Activated CD4-positive, alpha-beta T cell treated with anti-CD3 and anti-CD28 coated beads, Interleukin-2, amount 50 U/mL, for 4 hours (primary cell): ENCODE measurements at places on chromosomes 1 and 21.

DNA sequence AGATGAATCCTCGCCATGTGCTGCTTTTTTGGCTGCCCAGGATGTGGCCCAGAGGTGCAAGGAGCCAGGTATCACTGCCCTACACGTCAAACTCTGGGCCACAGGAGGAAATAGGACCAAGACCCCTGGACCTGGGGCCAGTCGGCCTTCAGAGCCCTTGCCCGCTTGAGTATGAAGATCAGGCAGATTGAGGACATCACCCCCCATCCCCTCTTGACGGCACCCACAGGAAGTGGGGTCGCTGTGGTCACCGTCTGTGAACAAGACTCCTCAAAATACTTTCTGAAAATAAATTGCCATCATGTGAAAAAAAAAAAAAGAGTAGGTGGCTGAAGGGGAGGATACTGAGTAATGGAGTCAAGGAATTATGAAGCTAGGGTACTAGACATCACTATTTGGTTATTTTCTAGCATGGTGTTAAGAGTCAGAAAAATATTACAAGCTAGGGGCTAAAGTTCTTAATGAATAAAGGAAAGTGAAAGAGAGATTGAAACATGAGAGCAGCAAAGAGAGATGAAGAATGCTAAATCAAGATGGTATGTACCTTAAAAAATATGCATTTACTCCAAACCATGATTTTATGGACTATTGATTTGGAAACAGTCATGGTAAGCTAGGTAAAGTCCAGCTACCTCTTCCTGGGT is 84.9 kb downstream of the CLEC20A start:
- DNase-seq, result no peak

GRCh38 chr1:229664133-229664689 is 38.2 kb downstream of the URB2 start:
- peak; percentile 84 for DNase-seq

GRCh38 chr1:198203434-198203833 is 46.6 kb downstream of the NEK7 start:
- DNase-seq, result no peak

GRCh38 chr1:117067533-117068370 is 7.6 kb downstream of the TTF2 start:
- peak; percentile 24 for DNase-seq

DNA sequence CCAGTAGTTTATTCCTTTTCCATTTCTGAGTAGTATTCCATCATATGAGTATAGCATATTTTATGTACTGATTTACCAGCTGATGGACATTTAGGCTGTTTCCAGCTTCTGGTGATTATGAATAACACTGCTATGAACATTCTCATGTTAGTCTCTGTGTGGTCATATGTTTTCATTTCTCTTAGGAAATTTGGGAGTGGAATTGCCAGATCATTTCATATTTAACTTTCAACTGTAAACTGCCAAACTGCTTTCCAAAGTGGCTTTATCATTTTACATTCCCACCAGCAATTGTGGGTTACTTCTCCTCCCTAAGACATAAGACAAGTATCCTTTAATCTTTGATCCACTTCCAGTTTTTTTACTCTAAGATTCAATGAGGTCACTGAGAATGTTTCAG is 85.7 kb upstream of the RALGPS2 start:
- DNase-seq, result no peak

- DNase-seq, result no peak
These were observed 27.8 kb downstream of the ZBTB17 start for GRCh38 chr1:15948091-15948591.

- DNase-seq, result no peak
These were observed 4.5 kb downstream of the SH3GLB1 start for GRCh38 chr1:86708920-86709319.

DNA sequence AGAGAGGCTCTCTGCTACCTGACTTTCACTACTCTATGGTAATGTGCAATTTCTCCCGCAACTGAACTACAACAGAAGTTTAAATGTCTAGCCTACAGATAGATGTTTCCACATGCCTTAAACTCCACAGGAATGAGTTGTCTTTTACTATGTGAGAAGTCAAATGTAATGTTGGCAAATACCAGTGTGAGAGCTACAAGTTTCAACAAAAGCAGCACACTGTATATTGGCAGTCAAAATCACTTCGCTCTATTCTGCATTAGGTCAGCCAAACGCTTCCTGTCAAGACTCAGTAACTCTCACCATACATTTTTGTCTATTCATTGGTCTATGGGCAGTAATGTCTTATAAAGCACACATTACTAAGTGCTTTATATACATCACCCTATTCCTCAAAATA is 41.9 kb downstream of the LUZP1 start:
- DNase-seq, result no peak

DNA sequence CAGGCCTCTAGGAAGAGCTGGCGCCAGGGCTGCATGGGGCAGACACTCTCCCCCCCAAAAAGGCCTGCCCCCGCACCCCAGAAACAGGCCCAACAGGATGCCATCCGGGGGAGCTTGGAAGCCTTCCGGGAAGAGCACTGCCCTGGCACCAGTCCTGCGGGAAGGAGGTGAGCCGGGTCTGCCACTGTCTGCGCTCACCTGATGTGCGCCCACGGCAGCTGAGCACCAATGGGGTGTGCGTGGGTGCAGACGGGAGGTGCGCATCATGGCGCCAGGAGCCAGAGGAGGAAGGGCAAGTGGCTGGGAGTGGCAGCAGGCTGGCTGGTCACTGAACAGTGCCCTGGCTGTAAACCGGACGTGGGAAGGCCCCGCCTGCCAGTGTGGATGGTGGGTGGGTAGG is 73.6 kb downstream of the CASZ1 start:
- DNase-seq, result no peak

DNA sequence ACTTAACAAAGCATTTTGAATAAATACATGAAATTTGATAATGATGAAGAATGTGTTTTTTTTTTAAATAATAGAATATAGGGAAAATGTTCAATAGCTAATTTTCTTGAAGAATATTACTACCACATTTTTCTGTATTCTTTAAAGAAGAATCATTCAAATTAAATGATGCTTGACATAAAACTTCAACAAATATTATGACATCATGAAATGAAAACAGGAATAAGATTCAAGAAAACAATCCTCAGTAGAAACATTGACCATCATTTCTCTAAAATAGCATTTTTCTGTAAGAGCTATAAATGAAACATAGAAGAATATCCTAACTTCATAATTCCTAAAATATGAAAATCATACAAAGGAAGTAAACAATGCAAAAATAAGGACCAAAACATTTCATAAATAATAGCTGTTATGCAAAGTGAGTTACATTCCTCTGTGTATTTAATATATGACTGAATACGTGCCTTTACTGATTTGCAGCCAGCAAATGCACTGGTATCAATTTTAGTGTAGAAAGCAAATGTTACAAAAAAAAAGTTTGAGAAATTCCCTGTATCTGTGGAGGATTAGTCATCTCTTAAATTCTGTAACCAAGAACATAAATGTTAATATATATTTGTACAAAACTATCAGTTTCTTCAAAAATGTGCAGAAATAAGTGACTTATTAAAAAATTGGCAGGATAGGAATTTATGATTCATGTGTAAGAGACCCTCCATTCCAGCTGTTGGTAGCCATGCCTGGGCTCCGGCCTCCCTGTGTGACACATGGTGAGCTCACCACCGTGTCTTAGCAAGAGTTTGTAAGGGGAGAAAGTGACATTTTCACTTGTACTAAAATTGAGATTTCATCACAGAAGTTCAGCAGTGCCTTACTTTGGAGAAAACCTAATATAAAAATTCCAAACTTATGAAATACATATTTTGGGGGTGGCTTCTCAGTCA is 15.0 kb upstream of the PTPN14 start:
- DNase-seq, result no peak

- DNase-seq, result no peak
These were observed 67.4 kb downstream of the OLFM3 start for GRCh38 chr1:101929343-101929742.

DNA sequence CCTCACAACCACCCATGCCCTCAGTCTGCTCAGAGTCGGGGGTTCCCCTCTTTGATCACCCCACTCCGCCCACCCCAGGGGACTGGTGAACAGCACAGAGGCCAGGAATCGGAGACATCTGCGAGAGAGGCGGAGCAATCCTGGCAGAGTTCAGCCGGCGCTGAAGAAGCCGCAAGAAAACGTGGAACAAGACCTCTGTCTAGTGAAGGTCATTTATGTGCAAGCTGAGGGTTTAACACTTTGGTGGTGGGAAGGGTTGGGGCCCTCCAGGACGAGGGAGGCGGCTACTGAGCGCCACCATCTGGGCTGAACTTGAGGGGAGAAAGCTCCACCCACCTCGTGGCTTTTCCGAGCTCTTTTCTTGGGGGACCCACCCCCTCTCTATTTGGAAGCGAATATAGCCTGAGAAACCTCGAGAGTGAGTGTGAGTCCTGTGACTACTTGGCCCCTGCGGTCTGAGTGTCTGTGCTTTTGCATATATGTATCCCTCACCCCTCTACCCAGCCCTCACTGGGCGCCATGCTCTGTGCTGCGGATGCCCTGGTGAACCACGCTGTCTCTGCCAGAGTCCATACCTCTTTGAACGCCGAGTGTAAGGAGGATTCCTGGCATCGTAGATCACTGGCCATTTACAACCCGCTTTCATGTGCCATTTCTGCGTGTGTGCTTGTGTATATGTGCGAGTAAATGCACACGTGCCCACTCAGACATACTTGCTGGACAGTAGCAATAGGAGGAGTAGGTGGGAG is 1.2 kb upstream of the EPHA10 start:
- no peak for DNase-seq

DNA sequence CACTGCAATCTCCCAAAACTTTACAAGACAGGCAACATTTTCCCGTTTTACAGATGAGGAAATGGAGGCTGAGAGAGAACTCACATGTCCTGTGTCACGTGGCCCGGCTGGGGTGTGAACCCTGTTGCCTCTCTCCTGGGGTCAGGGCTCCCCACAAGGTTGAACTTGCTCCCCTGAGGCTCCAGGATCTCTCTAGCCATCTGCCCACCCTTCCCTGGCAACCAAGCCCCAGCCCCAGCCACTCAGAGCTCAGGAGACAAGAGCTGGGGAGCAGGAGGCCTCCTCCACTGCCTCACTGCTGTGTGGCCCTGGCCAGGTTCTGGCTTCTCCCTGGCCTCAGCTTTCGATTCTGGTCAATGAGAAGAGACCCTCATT is 11.8 kb downstream of the LAPTM5 start:
- no peak for DNase-seq

- peak; percentile 39 for DNase-seq
These were observed 77.6 kb downstream of the XCL2 start for GRCh38 chr1:168466092-168466713.

DNA sequence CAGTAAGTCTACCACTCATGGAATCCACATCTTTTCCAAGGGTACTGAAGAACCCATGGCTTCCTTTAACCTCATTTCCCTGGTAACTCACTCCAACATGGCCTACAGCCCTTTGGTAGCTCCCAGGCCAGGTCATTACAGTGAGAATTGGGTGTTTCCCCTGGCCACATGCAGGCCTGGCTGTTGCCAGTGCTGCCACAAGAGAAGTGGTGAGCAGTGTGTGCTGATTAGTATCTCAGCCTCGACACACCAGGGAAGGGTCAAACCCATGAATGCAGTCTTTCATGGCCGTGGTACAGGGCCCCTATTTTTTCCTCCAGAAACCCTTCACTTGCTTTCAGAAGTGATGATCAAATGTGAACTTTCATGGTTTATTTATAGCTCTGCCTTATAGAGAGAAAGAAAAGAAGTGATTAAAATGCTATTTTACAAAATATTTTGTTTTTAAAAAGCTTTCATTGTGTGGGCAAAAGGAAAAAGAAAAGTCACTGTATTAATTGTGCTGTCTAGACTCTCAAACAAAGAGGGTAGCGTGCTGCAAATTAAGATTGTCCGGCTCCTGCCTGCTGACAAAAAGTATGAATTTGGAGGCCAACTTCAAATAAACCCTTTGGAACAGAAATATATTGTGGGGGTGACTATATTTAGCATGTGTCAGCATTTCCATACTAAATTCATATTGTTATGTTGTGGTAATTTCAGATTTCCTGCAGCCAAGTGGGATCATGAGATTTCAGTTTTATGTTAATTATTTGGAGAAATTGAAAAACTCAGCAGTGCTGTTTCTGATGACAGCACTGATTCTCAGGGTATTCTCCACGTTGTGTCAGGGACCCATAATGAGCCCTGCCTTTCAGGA is 62.0 kb upstream of the HOOK1 start:
- DNase-seq, result no peak

- no peak for DNase-seq
These were observed 39.4 kb downstream of the PIK3C2B start for GRCh38 chr1:204455063-204455830.

DNA sequence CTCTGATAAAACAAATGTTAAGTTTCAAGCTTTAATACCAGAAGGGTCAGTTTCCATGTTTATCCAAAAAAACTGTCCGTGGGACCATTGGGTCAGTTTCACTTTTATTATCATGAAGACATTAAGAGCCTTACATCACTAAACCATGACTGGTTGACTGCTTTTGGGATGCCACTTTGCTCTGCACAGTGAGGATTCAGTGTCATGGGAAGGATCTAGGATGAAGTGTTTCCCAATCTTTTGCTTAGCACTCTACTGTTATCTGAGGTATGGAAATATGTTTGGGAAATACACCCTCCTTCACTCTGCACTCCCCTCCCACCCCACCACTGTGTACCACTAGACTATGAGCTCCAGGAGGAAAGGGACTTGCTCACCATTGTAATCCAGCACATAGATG is 16.3 kb downstream of the RPS6KC1 start:
- DNase-seq, result no peak

GRCh38 chr1:33710967-33711366 is 152.9 kb upstream of the HMGB4 start:
- no peak for DNase-seq

GRCh38 chr1:114105421-114105979 is 48.2 kb downstream of the SYT6 start:
- DNase-seq, result no peak

- no peak for DNase-seq
These were observed 323.3 kb downstream of the PAPPA2 start for GRCh38 chr1:176786274-176786673.

GRCh38 chr1:50415235-50416149 is 7.8 kb downstream of the DMRTA2 start:
- DNase-seq, result no peak

DNA sequence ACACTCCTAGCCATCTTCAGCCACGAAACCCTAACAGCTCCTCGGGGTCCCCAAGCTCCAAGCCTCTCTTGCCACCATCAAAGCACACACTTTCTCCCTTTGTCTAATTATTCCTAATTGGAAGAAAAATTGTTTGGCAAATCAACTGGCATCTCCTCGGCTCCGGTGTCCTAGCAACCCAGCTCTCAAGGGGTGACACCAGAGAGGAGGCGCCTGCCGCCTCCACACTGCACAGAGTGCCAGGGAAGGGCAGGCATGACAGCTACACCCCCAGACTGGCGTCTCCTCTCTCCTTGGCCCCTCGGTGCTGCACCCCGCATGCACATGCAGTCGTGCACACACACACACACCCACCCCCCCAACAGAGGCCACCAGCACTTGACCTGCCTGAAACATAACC is 18.2 kb upstream of the GJB5 start:
- DNase-seq, result no peak

DNA sequence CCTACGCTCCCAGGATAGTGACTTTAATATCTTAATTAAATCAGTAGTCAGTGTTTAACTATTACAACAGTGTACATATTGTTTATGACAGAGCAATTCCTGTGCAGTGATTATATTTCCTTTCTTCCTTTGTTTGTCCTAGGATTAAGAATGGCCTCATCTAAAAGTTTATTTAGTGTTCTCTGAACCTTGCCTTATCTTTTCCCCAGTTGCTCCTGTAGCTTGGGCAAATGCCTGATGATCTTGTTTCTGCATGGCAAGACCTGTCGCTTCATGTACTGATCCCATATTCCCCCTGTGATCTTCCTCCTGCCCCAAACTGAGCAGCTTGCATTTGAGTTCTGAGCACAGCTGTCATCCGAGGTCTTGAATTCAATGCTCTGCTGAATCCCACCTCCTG is 69.1 kb upstream of the STUM start:
- no peak for DNase-seq
